ENCODE measurements at places on chromosomes 5 and 9. TPM values are rescaled to one million over a fixed set of nuclear protein-coding genes. Genes with fewer than 3 reads are reported as not detected.

DNA sequence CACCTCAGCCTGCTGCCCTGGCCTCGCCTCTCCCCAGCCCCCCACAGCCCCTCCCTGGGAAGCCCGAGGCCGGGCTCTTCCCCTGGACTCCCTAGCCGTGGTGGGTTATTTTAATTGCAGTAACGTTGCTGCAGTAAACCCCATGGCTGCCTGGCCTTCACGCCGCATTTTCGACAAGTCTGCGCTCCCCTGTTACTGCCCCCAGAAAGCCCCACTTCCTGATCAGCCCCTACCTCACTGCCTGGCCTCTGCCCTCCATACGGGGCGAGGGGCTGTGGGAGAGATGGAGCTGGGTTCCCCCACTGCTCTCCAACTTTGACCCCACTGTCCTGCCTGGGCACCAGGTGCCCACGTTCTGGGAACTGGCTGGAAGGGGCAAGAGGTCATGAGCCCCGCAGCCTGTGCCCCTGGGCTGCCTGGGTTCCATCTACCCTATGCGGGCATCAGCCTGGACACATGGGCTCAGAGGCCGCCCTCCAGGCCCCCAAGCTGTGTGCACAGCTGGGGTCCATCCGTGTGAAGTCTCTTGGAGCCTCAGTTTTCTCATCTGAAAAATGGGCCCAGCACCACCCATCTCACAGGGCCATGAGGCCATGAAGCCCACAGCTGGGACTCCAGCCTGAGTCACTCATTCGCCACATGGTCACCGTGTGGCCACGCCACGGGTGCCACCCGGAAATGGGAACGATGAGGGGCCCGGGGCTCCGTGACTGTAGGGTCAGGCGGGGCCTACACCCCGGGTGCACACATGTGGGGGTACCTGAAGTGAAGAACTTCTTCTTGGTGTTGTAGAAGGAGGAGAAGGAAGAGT is 11.5 kb downstream of the EGFL7 start:
- H3K27ac ChIP-seq = no peak overlapping the region
- H3K4me3 ChIP-seq = no peak overlapping the region
- H3K36me3 ChIP-seq = no peaks in the 10 kb centered on the region
- H3K4me1 ChIP-seq = no peaks in the 10 kb centered on the region
- DNase-seq = no peak
- no peaks in the 10 kb centered on the region for H3K27me3 ChIP-seq

DNA sequence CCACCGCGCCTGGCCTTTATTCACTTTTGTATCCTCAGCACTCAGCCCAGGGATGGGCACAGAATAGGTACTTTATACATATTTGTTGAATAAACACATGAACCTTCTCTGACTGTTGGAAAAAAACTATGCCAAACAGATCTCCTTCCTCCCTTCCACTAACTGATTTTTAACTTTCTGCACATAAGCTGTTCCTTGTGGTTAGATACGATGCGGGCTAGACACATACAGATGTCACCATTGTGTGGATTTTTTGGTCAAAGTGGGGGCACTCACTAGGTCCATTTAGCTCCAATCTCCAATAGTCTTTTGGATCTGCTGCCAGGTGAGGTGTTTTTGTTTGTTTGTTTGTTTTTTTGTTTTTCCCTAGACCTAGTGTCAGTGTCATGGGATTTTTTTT is 5.1 kb downstream of the TEX48 start:
- DNase-seq = no peak
- no peak overlapping the region for H3K27ac ChIP-seq
- no peaks in the 10 kb centered on the region for H3K36me3 ChIP-seq
- H3K27me3 ChIP-seq = no peaks in the 10 kb centered on the region
- peaks cover 4% of the 10 kb centered on the region for H3K4me1 ChIP-seq

The SPARC gene
- polyA plus RNA-seq = not detected

The CDH12 gene
- not detected for polyA plus RNA-seq

GRCh38 chr9:124260769-124261603 is 3.2 kb downstream of the NEK6 start:
- peaks cover 4% of the 10 kb centered on the region for H3K4me1 ChIP-seq
- no peak overlapping the region for H3K27ac ChIP-seq
- no peaks in the 10 kb centered on the region for H3K36me3 ChIP-seq

DNA sequence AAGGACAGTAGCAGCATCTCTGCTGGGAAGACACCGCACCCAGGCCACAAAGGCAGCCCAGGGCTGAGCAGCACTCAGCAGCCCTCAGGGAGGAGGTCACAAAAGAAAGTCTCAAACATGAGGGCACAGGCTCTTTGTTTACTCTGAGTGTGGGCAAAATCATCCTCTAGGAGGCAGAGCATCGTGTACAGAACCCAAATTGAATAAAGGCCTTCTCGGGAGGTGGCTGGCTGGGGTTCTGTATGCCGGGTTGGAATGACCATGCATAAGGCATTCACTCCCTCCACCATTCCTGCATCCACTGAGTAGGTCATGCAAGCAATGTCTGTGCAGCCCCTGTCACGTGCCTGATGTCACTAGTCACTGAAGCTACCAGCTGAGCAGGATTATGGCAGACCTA is 412.8 kb downstream of the SPOCK1 start:
- no peak overlapping the region for H3K4me3 ChIP-seq
- no peak overlapping the region for H3K27ac ChIP-seq
- DNase-seq = no peak
- no peaks in the 10 kb centered on the region for H3K27me3 ChIP-seq

The TUSC1 gene
- polyA plus RNA-seq = 0.48 TPM
